ENCODE measurements at places on chromosomes 1 and 21.

GRCh38 chr1:66598670-66599069 lies 64.7 kb downstream of the SGIP1 start:
- DNase-seq: no peak

DNA sequence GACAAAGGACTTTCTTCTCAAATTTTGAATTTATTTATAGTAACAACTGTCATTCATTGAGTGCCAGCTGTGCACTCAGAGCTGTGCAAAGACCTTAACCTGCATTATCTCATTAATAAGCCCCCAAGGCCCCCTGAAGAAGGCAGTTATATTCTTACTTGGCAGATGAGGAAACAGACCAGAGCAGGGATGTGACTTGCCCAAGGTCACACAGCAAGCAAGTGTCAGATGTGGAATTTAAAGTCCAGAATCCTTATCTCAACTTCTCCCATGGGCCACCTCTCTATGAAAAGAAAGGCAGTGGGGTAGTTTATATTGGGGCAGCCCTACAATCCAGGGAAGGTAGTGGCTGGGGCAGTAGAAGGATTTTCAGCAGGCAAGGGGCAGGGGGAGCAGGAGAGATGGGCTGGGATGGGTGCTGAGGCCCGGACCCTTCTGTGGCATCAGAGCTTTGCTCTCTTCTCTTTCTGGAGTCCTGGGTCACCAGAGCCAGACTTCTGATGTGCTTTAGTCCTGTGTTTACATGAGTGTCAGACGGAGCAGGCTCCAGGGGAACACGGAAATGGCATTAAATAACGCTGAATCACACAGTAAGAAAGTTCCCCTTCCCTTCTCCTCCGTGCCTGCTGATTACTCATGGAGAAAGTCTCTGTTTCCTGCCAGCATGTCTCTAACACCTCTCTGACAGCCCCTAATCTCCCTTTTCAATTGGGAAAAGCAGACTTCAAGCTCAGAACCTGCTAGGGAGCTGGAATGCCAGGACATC lies 39.5 kb downstream of the EPHB2 start:
- no peak for DNase-seq

DNA sequence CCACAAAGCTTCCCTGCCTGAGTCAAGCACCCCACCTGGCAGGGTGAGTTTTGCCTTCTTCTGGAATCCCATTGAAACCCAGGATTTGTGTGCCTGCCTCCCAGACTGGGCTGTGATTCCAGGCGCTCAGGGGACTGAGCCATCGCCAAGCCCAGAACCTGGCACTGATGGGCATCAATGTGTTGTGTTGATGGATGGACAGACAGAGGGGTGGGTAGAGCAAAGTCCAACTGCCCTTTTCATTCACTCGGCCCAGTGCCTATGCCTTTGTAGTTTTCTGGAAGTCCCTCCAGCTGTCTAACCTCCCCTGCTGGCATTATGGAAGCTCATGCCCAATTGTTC lies 66.0 kb upstream of the LAPTM5 start:
- DNase-seq: no peak

DNA sequence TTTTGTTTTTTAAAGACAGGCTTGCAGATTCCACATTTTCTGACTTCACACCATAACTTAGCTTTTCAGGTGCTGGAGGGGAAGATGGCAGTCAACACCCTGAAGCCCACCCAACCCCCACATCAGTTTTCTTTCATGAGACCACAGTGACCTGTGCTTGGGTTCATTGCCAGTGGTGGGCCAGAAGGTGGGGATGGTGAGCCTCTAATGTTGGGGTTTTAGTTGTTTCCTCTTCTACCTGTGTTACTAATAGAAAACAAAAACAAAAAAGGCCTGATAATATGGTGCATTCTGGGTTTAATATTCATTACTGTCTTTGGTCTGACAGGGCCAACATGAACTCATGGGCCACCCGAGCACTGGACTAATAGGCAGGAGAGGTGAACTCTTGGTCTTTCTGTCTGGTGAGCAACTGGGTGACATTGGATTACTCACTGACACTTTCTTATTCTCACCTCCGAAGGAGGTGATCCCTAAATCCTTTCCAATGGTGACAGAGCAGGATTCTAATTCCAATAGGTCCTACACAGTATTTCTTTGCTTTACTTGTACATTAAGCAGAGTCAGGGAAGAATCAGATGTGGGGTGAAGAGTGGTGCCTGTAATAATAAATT lies 132.8 kb downstream of the CLIC6 start:
- DNase-seq: no peak

DNA sequence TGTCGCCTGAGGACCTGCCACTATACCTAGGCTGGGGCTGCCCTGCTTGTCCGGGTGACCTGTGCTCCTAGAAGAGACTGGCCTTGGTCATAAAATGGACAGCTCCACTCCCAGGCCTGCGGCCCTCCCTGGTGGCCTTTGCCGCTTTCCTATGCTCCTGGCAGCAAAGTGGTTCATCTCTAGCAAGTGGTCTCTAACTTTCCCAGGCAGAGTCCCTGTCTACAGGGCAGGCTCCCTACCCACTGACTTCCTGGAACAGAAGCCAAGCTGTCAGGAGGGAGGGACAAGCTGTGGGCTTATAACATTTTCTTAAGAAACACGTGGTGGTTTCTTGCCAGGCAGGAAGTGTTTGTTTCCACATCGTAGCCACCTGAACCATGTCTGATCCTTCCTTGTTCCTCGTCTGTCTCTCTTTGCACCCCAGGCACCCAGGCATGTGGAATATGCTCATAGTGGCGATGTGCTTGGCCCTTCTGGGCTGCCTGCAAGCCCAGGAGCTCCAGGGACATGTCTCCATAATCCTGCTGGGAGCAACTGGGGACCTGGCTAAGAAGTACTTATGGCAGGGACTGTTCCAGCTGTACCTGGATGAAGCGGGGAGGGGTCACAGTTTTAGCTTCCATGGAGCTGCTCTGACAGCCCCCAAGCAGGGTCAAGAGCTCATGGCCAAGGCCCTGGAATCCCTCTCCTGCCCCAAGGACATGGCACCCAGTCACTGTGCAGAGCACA lies 10.1 kb downstream of the H6PD start:
- DNase-seq: no peak

GRCh38 chr1:230905733-230906132 lies 37.4 kb upstream of the C1orf198 start:
- DNase-seq: no peak

DNA sequence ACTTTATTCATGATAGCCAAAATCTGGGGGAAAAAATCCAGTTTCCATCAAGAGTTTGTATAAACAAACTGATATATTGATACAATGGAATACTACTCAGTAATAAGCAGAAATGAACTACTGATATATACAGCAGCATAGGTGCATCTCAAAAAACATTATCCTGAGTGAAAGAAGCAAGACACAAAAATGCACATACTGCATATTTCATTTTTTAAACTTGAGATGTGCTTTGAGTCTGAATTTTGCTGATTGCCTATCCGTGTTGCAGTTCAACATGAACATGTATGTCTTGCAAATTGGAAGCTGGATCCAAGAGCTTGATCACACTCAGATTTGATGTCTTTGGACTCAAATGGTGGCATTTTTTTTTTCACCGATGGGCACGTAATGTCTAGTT lies 132.4 kb downstream of the TSEN15 start:
- DNase-seq: no peak

DNA sequence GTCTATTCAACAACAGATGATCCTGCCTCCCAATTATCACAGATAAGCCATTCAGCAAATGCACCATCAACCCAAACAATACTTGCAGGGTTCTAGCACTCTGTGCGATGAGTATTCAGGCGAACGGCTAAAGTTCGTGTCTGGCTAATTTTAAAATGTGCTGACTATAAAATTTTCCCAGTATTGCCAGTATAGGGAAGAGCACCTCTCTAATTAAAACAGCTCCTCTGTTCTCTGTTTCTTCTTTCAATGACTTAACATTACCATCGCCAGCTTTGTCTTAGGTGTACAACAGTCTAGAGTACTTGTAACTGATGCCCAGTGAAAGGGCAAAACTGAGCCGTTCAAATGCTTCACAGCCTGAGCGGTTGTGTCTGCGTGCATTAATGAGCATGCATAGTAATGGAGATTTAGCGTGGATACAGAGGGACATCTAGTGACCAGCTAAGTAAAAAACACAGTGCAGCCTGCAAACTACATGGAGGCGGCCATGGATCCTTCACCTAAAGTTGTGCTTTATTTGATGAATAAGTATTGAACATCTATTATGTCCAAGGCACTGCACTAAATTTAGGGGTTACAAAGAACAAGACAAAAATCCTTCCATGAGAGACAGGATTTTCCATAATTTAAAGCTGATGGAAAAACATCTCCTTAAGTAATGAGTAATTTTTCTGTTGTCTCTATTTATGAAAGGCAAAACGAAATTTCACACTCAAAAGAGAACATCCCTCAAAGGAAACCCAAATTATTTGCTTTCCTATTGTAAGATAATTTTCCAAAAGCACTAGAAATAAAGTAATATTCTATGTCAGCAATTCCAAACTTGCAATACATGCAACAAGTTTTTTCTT lies 120.0 kb downstream of the SETD4 start:
- DNase-seq: no peak

- no peak for DNase-seq
Observed at GRCh38 chr1:3069491-3070308, 697 bp downstream of the PRDM16 start.

DNA sequence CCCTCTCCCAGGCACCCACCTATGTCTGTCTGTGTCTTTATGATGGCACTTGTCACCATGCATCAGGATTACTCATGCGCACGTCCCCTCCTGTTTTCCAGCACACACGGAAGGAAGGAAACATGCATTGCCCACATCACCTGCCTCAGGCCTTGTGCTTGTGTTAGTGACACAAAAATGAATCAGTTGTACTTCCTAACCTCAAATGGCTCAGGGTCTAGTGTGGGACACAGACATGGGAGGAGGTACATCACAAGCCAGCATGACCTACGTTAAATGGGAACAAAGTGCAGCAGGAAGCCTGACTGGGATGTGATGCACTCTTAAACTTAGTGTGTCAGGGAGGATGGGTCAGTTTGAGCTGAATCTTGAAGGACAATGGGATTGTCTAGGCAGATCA lies 126.7 kb downstream of the TRABD2B start:
- no peak for DNase-seq

GRCh38 chr1:180261524-180262155 lies 31.6 kb downstream of the LHX4 start:
- no peak for DNase-seq

DNA sequence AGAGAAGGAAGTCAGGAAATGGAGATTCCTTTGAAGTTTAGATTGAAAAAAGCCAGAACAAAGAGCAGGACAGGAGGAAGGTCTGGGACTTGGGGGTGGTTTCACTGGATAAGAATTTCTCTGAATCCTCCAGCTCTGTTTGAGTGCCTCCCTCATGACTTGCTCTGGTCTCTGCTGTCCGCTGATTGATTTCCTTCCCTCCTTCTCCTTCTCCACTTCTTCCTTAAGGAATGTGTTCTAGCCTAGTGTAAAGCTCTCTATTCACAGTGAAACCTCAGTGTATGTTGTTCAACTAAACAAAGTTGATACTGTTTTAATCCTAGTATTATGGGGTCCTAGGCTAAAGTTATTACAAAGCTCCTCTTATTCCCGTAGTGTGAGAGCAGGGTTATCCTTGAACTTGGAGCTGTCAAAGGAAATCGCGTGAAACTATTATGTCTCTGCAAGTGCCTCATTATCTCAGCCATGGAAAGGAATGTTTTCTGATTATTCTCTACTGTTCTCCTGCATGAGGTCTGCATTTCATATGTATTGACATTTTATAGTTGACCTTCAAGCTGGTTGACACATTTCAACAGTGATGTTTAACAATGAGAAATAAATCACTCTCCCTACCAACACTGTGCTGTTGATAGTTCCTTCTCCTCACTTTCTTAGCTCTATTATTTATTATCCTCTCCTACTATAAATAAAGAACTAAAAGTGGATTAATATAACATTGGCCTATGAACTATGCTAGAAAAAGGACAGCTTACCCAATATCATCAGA lies 82.7 kb upstream of the KCTD3 start:
- no peak for DNase-seq

DNA sequence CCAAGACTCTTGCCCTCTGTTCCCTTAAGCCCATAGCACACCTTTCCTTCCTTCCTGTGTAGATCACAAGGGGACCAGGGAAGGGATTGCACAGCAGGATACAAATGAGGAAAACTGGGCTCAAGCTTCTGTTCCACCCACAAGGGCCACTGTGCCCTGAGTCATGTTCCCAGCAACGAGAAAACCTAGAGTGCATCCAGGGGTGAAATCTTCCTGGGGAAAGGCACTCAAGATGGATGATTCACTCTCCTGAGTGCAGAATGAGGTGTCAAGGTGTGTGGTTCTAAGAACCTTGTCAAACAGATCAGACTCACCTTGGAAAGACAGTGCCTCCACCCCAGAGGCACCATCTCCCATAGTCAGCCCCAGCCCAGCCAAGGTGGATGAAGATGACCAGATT lies 40.7 kb upstream of the EYA3 start:
- DNase-seq: no peak

DNA sequence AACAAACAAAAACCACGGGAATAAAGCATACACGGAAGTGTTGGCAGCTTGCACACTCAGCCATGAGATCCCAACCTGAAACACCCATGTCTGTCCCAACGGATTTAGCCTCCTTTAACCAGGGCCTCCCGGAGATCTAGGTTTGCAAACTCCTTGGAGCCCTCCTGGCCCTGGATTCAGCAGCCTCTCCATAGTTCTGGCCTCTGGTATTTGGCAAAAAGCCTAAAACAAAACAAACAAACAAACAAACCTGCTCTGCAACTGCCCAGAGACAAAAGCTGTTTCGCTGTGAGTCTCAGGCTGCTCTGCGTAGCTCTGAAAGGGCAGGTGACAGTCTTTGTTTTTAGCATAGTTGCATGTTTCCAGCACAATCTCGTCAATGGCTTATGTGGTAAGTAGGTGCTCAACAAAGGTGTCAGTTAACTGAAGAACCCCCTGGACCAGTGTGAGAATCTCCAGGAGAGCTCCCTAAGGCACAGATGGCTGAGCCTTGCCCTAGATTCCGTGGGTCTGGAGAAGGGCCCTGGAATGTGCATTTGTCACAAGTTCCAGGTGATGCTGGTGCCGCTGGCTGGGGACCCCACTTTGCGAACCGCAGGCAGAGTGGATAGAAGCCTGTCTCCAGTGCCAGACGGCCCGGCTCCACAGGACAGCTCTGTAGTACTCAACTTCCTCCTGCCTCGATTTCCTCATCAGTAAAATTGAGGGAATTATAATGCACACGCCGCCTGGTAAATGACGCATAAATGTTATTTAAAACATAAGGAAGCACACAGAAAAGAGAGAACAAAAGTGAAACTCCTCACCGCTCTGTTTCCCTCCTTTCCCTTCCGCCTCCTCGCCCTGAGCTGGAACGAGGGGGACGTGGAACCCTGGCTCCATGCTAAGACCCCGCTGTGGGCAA lies 86.2 kb downstream of the RIPK4 start:
- no peak for DNase-seq

GRCh38 chr1:19974822-19975416 lies 4.5 kb downstream of the PLA2G2A start:
- peak; percentile 33 for DNase-seq

GRCh38 chr1:235088907-235089306 lies 39.7 kb downstream of the TOMM20 start:
- DNase-seq: peak; percentile 23

All from activated T-cell treated with anti-CD3 and anti-CD28 coated beads, Interleukin-2, amount 50 U/mL, for 24 hours (primary cell).